Fibroblast of the conjunctiva (primary cell): ENCODE measurements at places on chromosomes 11 and 22.

GRCh38 chr11:126431401-126432064 lies 76.0 kb downstream of the ST3GAL4 start:
- no peak for DNase-seq

- no peak for DNase-seq
Observed at GRCh38 chr22:38346506-38346905, 29.3 kb upstream of the CSNK1E start.

DNA sequence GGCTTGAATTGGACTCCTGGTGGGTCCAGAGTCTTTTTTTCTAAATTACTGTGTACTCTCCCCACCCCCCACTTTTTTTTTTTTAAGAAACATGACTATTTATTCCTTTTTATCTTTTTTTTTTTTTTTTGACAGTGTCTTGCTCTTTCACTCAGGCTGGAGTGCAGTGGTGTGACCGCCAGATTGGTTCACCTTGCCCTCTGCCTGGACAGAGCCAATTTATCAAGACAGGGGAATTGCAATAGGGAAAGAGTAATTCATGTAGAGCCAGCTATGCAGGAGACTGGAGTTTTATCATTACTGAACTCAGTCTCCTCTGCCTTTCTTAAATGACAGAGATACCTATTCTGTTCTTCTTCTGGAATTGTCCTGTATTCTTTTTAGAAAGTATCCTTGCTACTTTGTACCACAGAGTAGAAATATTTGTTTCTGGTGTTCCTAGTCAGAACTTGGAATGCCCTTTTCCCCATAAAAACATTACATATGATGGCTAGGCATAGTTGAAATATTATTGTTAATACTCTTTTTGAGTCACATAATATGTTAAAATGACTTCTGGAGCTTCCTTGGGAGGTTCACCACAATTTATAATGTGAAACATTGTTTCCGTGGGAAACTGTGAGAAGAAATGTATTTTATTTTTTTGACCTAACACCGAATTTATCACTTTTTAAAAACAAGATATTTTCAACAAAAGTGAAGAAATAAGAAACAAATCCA lies 95.6 kb downstream of the UVRAG start:
- DNase-seq: no peak

DNA sequence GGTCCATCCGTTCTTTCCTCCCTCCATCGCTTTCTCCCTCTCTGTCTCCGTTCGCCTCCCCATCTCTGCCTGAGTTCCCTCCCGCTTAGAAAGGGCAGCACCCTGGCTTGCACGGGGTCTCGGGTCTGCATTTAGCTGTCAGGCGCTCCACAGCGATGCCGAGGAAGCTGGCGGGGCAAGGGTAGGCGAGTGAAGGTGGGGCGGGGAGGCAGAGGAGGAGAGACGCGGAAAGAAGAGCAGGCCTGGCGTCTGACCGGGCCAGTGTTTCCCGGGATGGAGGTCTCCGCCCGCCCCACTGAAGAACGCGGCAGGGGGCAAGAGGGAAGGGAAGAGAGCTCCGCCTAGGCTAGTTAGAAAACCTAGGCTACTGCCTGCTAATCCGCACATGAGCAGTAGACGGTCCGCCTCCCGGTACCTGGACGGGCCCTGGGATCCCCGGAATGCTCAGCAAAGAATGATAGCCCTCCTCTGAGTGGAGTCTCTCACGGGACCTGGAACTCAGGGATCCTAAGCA lies 3922.5 kb upstream of the OR11H1 start:
- no peak for DNase-seq
